Globus pallidus (tissue), 1 donor: ENCODE measurements at places on chromosomes 16 and 17.

GRCh38 chr16:79519448-79519847 lies 81.1 kb downstream of the MAF start:
- DNase-seq, result peak; percentile 17

DNA sequence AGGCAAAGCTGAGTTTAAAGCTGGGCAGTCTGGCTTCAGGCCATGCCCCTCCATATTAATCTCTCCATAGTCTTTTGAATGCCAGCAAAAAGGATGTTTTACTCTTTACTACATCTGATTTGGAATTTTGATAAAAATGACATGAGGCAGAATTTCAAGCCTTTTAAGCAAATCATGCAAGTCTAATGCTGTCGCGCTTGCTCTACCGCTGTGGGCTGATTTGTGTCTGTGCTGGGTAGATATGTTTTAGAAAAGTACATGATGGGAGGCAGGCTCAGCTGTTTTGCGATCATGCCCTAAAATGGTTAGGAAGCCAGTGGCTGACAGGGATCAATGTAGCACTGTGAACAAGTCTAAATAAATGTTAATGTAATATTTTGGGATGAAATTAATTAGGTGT lies 311.9 kb downstream of the CA10 start:
- DNase-seq, result no peak

DNA sequence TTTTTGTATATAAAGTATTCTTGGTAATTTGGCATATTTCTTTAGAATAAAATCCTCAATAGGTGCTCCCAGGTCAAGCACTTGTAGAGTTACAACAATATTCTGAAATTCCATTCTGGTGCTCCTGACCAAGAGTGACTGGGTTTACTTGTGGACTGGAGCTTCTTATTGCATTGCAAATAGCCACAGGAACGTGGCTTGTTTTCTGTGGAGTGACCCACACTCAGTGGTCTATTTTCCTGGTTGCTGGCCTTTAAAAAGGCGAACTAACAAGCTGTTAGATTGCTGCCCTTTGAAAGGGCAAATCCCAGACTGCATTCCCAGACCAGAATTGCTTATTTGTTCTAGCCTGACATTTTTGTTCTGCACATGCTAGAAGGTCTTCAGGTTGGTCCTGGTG lies 658.8 kb upstream of the GOT2 start:
- no peak for DNase-seq

- no peak for DNase-seq
These were observed 3.2 kb downstream of the KIFC3 start for GRCh38 chr16:57798953-57799599.

DNA sequence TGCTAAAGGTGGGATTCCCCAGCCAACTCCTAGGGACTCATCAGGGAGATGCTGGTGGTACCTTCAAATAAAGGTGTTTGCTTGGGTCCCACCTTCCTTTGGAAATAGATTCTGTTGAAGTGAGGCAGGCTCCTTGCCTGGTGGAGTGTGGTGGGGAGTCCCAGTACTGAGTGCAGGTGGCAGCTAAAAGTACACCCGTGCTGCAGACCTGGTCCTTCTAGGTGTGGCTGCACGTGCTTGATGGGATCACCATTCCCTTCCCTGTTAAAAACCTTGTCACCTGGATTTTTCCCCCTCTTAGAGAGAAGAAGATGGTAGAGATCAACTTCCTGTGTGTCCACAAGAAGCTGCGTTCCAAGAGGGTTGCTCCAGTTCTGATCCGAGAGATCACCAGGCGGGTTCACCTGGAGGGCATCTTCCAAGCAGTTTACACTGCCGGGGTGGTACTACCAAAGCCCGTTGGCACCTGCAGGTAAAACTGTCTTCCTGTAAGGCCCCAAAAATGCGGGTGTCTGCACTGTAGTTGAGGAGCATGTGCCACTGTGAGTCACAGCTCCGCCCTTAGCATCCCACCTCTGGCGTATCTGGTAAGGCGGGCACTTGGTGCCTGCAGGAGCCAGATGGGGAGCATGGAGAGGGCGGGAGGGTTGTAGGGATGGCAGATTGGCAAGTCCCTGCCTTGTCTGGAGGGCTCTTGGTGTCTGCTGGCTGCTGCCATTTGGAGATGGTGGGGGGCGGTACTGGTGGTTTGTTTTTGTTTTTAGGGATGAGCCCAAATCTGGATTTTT lies 34.0 kb downstream of the PLCD3 start:
- no peak for DNase-seq

- DNase-seq, result peak; percentile 57
These were observed at the start of gene CD68 for GRCh38 chr17:7579001-7579833. Gene CD68 (plus strand): TSS chr17:7579638. CDS start chr17:7579678, 40 bp downstream.

GRCh38 chr17:46876353-46876887 lies 25.0 kb downstream of the WNT9B start:
- no peak for DNase-seq

DNA sequence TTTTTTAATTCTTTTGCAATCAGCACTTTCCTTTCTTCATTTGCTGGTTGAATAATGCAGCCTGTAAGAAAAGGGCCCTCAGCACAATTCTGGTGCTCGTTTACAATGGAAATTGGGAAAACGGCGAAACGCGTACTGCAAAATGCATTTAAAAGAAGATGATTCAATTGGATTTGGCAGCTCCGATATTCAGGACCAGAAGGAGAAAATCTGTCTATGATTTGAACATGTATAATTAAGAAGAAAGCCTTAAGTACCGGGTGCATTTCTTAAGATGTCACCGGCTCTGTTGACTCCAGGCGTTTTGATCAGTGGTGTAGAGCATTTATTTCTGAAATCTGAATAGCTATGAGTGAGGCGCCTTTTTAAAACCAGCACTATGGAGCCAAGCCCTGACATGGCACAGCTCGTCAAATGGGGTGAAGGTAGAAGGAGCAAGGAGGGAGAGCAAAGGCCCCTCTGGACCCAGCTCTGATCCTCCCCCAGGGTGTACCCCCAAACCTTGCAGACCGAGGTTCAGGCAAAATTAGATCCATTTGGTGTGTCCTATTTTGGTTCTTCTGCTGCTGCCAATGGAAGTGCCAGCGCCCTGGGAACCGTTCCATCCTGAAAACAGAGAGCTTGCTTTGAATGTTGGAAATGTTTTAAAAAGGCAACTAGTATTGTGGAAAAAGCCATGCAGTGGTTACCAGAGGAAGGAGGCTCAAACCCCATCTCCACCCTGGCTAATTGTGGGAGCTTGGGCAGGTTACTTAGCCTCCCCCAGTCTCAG lies 161.4 kb upstream of the RPL38 start:
- DNase-seq, result peak; percentile 18
